ENCODE measurements at places on chromosomes 6 and 20.
A peak's percentile ranks its signal among the peaks of the same experiment; 100 is the strongest.

- DNase-seq: no peak
Observed at GRCh38 chr6:1952740-1953360, 292.6 kb downstream of the GMDS start.

GRCh38 chr6:88377976-88378568, 211.9 kb upstream of the CNR1 start:
- no peak for DNase-seq

GRCh38 chr6:129929433-129929832, 68.3 kb upstream of the TMEM244 start:
- no peak for DNase-seq

- DNase-seq: no peak
Observed at GRCh38 chr20:20772497-20773085, 60.1 kb upstream of the RALGAPA2 start.

GRCh38 chr6:81751388-81752083, 945 bp downstream of the TENT5A start:
- no peak for DNase-seq

DNA sequence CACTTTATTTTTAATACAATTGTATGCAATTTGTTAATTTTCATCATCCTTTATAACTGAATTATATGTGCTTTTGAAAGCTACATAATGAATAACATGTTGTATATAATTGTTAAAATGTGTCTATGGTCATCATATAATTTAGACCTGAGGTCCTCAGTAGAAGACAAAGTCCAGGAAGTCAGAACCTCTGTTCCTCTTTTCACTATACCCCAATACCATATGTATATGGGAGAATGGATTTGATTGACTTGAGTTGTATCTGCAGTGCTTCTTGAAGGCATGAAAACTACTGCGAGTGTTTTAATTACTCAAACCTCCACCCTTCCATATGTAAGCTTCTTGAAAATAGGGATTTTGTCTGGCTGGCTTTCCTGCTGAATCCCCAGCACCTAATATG, 140.7 kb upstream of the NEDD9 start:
- no peak for DNase-seq

- DNase-seq: no peak
Observed at GRCh38 chr20:31896049-31896448, 25.6 kb downstream of the TTLL9 start.

DNA sequence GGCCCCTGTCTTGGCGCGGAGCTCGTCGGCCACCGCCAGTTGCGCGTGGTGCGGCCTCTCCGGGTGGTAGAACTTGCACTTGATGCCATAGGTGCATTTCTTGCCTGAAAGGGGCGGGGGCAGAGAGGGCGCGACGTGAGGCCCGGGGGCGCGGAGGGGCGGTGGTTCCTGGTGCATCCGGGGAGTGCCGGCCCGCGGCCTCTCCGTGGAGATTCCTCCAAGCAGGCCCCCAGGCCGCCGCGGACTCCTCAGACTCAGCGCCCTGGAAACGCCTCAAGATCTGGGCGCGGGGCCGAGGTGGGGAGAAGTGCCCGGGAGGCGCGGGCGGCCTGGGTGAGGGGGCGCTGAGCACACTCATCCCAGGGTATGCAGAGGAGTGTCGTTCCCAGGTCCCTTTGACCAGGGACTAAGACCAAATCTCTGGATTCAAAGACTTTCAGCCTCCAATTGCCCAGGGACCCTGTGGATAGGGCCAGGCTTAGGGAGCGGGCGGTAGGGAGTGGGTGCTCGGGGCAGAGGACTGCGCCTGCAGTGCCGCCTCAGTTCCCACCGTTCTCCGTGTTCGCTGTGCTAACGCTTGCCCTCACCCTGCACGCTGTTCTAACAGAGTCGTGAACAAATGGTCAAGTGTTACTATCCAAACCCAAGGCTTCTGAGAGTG, 33.3 kb downstream of the ZC3H12D start:
- no peak for DNase-seq

- DNase-seq: peak; percentile 27
Observed at GRCh38 chr6:110875548-110876169, 1.1 kb downstream of the AMD1 start.

- peak; percentile 35 for DNase-seq
Observed at GRCh38 chr6:157763129-157763903, 59.7 kb upstream of the SNX9 start.

DNA sequence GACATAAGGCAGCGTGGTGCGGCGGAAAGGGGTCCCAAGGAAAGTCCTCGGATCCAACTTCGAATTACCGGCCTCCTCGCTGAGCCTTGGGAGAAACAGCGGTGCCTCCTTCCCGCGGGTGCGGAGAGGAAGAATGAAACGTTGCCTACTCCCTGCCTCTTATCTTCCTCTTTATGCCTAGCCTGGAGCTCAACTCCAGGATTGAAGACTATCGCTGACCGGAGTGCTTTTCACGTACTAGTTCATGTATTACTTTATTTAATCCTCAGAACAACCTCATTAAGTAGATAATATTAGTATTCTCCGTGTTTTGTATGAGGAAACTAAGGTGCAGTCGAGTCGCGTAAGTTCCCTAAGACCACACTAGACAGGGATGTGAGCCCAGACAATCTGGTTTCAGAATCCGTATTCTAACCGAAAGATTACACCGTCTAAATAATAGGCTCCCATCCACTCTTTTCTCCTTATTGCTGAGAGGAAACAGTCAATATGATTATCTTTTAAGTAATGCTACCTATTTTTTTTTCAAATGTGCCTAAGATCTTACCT, 793 bp upstream of the PDSS2 start:
- DNase-seq: no peak

GRCh38 chr20:43539975-43540672, 18.7 kb upstream of the SGK2 start:
- DNase-seq: no peak

DNA sequence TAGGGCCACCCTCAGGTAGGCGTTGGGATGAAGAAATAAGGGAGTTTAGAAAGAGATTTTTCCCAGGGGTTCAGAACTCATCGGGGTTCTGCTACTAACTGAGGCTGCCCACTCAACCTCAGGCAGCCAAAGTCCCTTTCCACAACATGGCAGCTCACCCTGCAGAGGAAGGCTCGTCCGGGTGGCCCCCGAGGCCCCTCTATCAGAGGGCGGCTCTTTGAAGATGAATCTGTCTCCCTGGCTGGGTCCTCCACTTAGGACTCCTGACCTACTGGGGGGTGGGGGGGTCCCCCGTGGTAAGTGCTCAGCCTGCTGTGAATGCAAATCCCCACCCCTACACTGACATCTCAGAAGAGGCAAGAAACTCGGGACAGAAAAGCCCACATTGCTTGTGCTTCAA, 182.9 kb downstream of the SOD2 start:
- DNase-seq: no peak

- no peak for DNase-seq
Observed at GRCh38 chr6:16124198-16125180, 4.4 kb upstream of the MYLIP start.

GRCh38 chr6:80156221-80156620, 49.8 kb downstream of the BCKDHB start:
- DNase-seq: no peak

GRCh38 chr20:45117581-45117980, 2.6 kb upstream of the WFDC5 start:
- no peak for DNase-seq

DNA sequence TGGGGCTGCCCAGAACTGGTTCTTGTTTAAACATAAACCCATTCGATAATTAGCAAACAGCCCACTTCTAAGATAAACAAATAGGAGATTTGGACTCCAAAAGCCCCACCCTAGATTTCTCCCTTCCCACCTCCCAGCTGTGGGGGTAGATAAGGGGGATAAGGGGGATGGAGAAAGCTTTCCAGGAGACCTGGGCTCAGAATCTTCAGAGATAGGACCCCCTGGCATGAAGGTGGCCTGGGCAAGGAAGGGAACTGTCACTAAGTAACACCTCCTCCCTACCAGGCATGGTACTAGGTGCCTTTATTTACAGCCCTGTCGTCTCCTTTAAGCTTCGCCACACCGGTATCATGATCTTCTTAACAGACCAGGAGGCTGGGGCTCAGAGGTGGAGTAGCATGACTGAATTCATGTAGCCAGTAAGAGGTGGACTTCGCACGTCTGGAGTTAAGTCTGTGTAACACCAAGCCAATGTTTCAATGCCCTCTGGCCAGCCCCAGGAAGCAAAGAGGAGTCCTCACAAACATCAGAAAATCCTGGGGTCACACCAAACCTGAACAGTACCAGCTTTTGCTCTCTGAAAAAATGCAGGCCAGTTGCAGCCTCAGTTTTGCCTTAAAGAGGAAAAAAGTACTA, 4.6 kb downstream of the SDC4 start:
- no peak for DNase-seq

DNA sequence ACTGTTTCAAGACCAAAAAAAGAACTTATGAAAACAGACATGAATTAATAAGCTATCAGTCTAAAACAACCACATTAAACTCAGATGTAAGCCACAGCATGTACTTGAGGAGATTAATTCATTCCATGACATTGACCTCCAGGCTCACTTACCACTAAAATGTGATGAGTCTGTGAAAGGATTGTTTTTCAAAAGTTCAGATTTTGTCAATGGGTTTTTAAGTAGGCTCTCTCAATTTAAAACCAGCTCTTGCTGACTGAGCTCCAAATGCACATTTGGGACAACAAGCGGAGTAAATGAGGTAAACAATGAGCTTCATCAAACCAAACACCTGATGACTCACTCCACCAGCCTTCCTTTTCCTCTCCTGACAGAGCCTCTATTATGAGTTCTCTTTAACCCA, 197.0 kb downstream of the SIM1 start:
- peak; percentile 38 for DNase-seq

- DNase-seq: no peak
Observed at GRCh38 chr6:152094992-152095592, 287.6 kb downstream of the ESR1 start.

- no peak for DNase-seq
Observed at GRCh38 chr6:104608101-104608500, 251.6 kb downstream of the HACE1 start.

DNA sequence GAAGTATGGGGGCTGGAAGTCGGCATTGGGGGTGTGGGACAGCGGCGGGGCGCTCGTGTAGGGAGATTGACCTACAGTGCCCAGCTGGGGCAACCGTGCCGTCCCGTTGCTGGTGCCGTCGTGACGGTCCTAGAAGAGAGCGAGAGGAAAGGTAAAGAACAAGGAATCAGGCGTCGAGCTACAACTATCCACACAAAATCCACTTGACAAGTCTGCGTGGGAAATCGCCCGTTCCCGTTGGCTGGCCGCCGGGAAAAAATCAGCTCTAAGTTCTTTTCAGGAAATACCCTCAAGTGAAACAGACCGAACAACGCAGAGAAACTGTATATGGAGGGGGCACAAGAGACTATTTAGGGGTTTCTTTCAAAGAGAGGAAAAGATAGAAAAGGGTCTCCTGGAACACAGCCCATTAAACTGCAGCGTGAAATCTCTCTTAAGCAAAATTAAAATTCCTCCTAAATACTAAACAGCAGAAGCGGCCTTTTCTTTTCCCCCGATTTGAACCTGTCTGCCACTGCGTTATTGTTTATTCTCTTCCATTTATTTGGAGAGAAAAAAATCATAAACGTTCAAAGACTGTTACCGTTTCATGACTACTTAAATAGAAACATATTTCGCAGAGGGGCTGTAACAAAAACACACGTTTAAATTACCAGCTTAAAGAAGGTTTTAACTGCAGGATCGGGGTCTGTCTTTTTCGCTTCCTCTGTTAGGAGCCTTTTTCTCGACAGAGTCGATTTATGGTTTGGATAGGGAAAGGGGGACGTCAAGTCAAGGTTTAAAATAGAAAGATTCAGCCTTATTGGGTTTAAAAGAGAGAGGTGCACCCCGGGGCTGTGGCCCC, 4.4 kb downstream of the TFAP2A start:
- no peak for DNase-seq

DNA sequence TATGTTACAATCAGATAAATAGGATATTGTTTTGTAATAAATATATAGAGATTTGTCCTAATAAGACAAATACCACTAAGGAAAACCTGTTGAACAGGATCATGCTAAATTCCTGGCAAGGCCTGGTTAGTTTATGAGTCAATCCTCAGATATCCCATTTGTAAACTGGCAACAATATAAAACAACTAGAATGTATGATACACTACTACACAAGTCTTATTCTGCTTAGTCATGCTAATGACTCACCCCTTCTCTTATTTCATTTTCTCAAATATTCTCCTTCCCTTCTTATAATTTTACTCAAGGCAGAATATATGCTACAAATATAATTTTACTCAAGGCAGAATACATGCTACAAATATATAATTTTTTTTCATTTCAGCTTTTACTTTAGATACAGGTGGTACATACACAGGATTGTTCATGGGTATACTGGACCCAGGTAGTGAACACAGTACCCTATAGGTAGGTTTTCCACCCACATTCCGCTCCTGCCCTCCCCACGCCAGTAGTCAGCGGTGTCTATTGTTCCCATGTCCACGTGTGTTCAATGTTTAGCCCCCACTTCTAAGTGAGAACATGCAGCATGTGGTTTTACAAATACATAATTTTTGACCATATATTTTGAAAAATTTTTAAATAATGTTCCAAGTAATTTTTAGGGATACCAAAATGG, 6.3 kb downstream of the OSER1 start:
- no peak for DNase-seq

DNA sequence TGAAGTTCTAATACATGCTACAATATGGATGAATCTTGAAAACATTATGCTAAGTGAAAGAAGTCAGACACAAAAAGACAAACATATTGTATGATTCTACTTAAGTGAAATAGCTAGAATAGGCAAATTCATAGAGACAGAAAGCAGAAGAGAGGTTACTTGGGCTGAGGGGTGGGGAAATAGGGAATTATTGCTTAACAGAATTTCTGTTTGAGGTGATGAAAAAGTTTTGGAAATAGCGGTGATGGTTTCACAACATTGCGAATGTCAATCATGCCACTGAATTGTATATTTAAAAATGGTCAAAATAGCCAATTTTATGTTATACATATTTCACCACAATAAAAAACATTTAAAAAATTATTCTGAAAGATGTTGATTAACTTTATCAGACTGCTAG, 6.1 kb downstream of the SLC26A8 start:
- no peak for DNase-seq

- peak; percentile 18 for DNase-seq
Observed at GRCh38 chr6:100664274-100665040, 199.7 kb upstream of the SIM1 start.

- DNase-seq: no peak
Observed at GRCh38 chr6:11969092-11969491, 43.0 kb upstream of the HIVEP1 start.

- DNase-seq: no peak
Observed at GRCh38 chr6:22238861-22239260, 58.0 kb downstream of the PRL start.

- no peak for DNase-seq
Observed at GRCh38 chr6:100986921-100987320, 105.8 kb upstream of the ASCC3 start.

- DNase-seq: no peak
Observed at GRCh38 chr6:39524007-39524406, 201.2 kb downstream of the KIF6 start.

GRCh38 chr6:119267126-119267905, 82.2 kb downstream of the MAN1A1 start:
- DNase-seq: no peak

GRCh38 chr6:136102991-136103688, 147.0 kb downstream of the MTFR2 start:
- no peak for DNase-seq

GRCh38 chr6:3377536-3378397, 79.1 kb downstream of the SLC22A23 start:
- no peak for DNase-seq

Measured in NCI-H1436 (cell line).